Neural cell (in vitro differentiated cells): ENCODE measurements at places on chromosomes 6 and 20. TPM values are rescaled to one million over a fixed set of nuclear protein-coding genes. Genes with fewer than 3 reads are reported as not detected.

PKIG gene
- 174 and 210 TPM in 2 replicates for polyA plus RNA-seq

ANKEF1 gene
- polyA plus RNA-seq = 3.2 and 3.5 TPM in 2 replicates

UBR2 gene
- 24.4 and 25.5 TPM in 2 replicates for polyA plus RNA-seq

CLVS2 gene
- 11.5 and 12.9 TPM in 2 replicates for polyA plus RNA-seq

HRH3 gene
- polyA plus RNA-seq = 1.7 and 2.8 TPM in 2 replicates

CDH4 gene
- polyA plus RNA-seq = 24.6 and 32.0 TPM in 2 replicates

CPNE5 gene
- polyA plus RNA-seq = 8.7 and 9.5 TPM in 2 replicates

LINC00237 gene
- polyA plus RNA-seq = not detected in 2 replicates

ZKSCAN3 gene
- 14.9 and 15.8 TPM in 2 replicates for polyA plus RNA-seq

KIF25 gene
- not detected in 2 replicates for polyA plus RNA-seq

PRDM1 gene
- polyA plus RNA-seq = 0.09 TPM in 1 of 2 replicates, not detected in the other

HDGFL1 gene
- not detected in 2 replicates for polyA plus RNA-seq

IRF4 gene
- 0.05 TPM in 1 of 2 replicates, not detected in the other for polyA plus RNA-seq

SLC16A10 gene
- polyA plus RNA-seq = 1.5 and 3.7 TPM in 2 replicates

KIF13A gene
- polyA plus RNA-seq = 9.4 and 12.8 TPM in 2 replicates

SMIM28 gene
- not detected in 2 replicates for polyA plus RNA-seq

SIRPB1 gene
- 0.20 TPM in 1 of 2 replicates, not detected in the other for polyA plus RNA-seq

OR2H2 gene
- not detected in 2 replicates for polyA plus RNA-seq

HCRTR2 gene
- 7.5 and 8.1 TPM in 2 replicates for polyA plus RNA-seq

SYCP2 gene
- 1.4 and 2.3 TPM in 2 replicates for polyA plus RNA-seq

GRM1 gene
- polyA plus RNA-seq = 2.8 and 2.9 TPM in 2 replicates

ARHGAP40 gene
- 0.61 TPM in 1 of 2 replicates, not detected in the other for polyA plus RNA-seq

OR12D3 gene
- not detected in 2 replicates for polyA plus RNA-seq

OGFRL1 gene
- polyA plus RNA-seq = 5.9 and 8.3 TPM in 2 replicates

SLC35D3 gene
- 0.56 TPM in 1 of 2 replicates, not detected in the other for polyA plus RNA-seq

SSTR4 gene
- not detected in 2 replicates for polyA plus RNA-seq

OOEP gene
- not detected in 2 replicates for polyA plus RNA-seq

PAK5 gene
- polyA plus RNA-seq = 47.0 and 48.3 TPM in 2 replicates

TUBB2B gene
- 3,172 and 3,711 TPM in 2 replicates for polyA plus RNA-seq

GNAS-AS1 gene
- 0.64 TPM in 1 of 2 replicates, not detected in the other for polyA plus RNA-seq

PI16 gene
- polyA plus RNA-seq = 0.56 TPM in 1 of 2 replicates, not detected in the other

NHSL1 gene
- 1.5 and 2.4 TPM in 2 replicates for polyA plus RNA-seq

PPP1R18 gene
- polyA plus RNA-seq = 50.6 and 55.1 TPM in 2 replicates

TGM3 gene
- polyA plus RNA-seq = 0.10 and 0.24 TPM in 2 replicates

SPO11 gene
- polyA plus RNA-seq = not detected in 2 replicates

MEP1A gene
- polyA plus RNA-seq = not detected in 2 replicates

CRISP3 gene
- polyA plus RNA-seq = not detected in 2 replicates

NINL gene
- 49.6 and 56.2 TPM in 2 replicates for polyA plus RNA-seq

C6orf132 gene
- polyA plus RNA-seq = not detected in 2 replicates

SIGLEC1 gene
- polyA plus RNA-seq = 0.12 TPM in 1 of 2 replicates, not detected in the other

POM121L2 gene
- polyA plus RNA-seq = not detected in 2 replicates

IRAK1BP1 gene
- polyA plus RNA-seq = 5.3 and 6.6 TPM in 2 replicates

GABRR2 gene
- 0.16 and 0.31 TPM in 2 replicates for polyA plus RNA-seq

CD93 gene
- not detected in 2 replicates for polyA plus RNA-seq

C6orf47 gene
- 17.2 and 24.3 TPM in 2 replicates for polyA plus RNA-seq

OPN5 gene
- 0.10 and 0.44 TPM in 2 replicates for polyA plus RNA-seq

AAR2 gene
- 25.4 and 28.1 TPM in 2 replicates for polyA plus RNA-seq

TREML1 gene
- polyA plus RNA-seq = not detected in 2 replicates

CDSN gene
- not detected in 2 replicates for polyA plus RNA-seq

CTAGE9 gene
- not detected in 2 replicates for polyA plus RNA-seq

NKX2-4 gene
- polyA plus RNA-seq = not detected in 2 replicates

LIN28B gene
- polyA plus RNA-seq = 17.4 and 19.1 TPM in 2 replicates

IP6K3 gene
- polyA plus RNA-seq = not detected in 2 replicates

SIRPA gene
- 6.7 and 8.0 TPM in 2 replicates for polyA plus RNA-seq

EYA2 gene
- polyA plus RNA-seq = 0.88 TPM in 1 of 2 replicates, not detected in the other
